ENCODE measurements at places on chromosomes 7 and 10. TPM values are rescaled to one million over a fixed set of nuclear protein-coding genes. Genes with fewer than 3 reads are reported as not detected.
A peak's percentile ranks its signal among the peaks of the same experiment; 100 is the strongest.

GRCh38 chr10:4883079-4883739, 57.2 kb downstream of the AKR1E2 start:
- H3K4me1 ChIP-seq = no peaks in the 10 kb centered on the region
- DNase-seq = no peak
- no peak overlapping the region for H3K27ac ChIP-seq
- no peak overlapping the region for H3K4me3 ChIP-seq
- H3K36me3 ChIP-seq = no peaks in the 10 kb centered on the region

GRCh38 chr7:75639886-75640190, 98.9 kb downstream of the HIP1 start:
- H3K27ac ChIP-seq = peak overlapping the region; percentile 81
- no peaks in the 10 kb centered on the region for H3K27me3 ChIP-seq
- H3K36me3 ChIP-seq = no peaks in the 10 kb centered on the region
- peaks cover 27% of the 10 kb centered on the region for H3K4me1 ChIP-seq
- peak overlapping the region; percentile 86 for H3K4me3 ChIP-seq

DNA sequence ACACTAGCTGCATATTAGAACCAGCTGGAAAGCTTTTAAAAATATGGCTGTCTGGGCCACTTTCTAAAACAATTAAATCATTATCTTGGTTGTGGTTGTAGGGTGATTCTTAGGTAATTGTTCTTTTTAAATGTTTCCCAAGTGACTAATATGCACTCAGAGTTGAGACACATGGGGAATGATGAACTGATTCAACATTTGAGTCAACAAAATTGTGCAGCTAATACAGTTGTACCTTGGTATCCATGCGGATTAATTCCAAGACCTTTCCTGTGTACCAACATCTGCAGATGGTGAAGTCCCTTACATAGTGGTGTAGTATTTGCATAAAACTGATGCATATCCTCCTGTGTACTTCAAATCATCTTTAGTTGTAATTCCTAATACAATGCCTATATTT, 242.2 kb downstream of the ATRNL1 start:
- H3K4me3 ChIP-seq = no peak overlapping the region
- no peak overlapping the region for H3K27ac ChIP-seq
- no peak for DNase-seq
- H3K36me3 ChIP-seq = no peaks in the 10 kb centered on the region
- no peaks in the 10 kb centered on the region for H3K4me1 ChIP-seq

GRCh38 chr7:43669286-43670081, 59.8 kb downstream of the COA1 start:
- no peak for DNase-seq
- H3K4me1 ChIP-seq = peaks cover 12% of the 10 kb centered on the region
- no peaks in the 10 kb centered on the region for H3K27me3 ChIP-seq
- no peak overlapping the region for H3K4me3 ChIP-seq
- no peaks in the 10 kb centered on the region for H3K36me3 ChIP-seq
- H3K27ac ChIP-seq = no peak overlapping the region

- no peaks in the 10 kb centered on the region for H3K27me3 ChIP-seq
- DNase-seq = no peak
- no peaks in the 10 kb centered on the region for H3K36me3 ChIP-seq
Measured at GRCh38 chr10:34814223-34814912, 728 bp downstream of the PARD3 start.

DNA sequence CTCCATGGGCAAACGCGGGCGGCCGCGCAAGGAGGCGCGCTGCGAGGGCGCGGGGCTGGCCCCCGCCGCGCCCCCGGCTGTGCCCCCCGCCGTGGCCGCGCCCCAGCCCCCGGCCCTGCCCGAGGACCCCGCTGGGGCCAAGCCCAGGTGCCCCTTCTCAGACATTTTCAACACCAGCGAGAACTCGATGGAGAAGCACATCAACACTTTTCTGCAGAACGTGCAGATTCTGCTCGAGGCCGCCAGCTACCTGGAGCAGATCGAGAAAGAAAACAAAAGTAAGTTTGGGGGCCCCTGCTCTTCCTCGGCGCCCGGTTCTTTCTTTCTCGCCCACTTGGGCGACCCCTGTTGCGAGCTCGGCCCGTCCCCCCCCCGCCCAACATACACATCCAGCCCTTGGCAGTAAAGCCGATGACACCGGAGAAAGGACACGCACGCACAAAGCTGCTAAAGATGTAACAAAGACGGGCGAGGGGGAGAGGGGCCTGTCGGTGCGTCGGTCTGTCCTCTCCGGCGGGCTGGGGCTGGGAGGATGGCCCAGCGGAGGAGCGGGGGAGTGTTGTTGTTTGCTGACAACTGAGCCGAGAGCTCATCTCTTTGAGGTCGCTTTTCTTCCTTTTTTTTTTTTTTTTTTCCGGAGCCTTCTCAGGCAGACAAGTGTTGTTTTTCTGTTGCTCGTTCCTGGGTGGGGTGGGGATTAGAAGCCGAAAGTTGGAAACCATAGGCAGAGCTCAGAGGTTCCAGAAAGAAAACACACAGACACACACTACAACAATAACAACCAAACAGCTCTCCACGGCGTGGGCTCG, 604 bp downstream of the MXI1 start:
- no peaks in the 10 kb centered on the region for H3K27me3 ChIP-seq
- peaks cover 13% of the 10 kb centered on the region for H3K4me1 ChIP-seq
- peak overlapping the region; percentile 97 for H3K27ac ChIP-seq
- peak; percentile 71 for DNase-seq
- H3K4me3 ChIP-seq = peak overlapping the region; percentile 74

- no peaks in the 10 kb centered on the region for H3K36me3 ChIP-seq
- no peak overlapping the region for H3K4me3 ChIP-seq
- no peak for DNase-seq
- peaks cover 17% of the 10 kb centered on the region for H3K4me1 ChIP-seq
- H3K27ac ChIP-seq = no peak overlapping the region
Measured at GRCh38 chr10:48463318-48464003, 141.4 kb downstream of the ARHGAP22 start.

GRCh38 chr10:103683851-103684250, 171.5 kb downstream of the SH3PXD2A start:
- DNase-seq = no peak
- no peaks in the 10 kb centered on the region for H3K36me3 ChIP-seq
- H3K27me3 ChIP-seq = no peaks in the 10 kb centered on the region
- H3K27ac ChIP-seq = no peak overlapping the region

GRCh38 chr10:11876324-11876723, 53.2 kb downstream of the PROSER2 start:
- no peaks in the 10 kb centered on the region for H3K27me3 ChIP-seq
- H3K36me3 ChIP-seq = no peaks in the 10 kb centered on the region
- no peak overlapping the region for H3K27ac ChIP-seq

GRCh38 chr10:19077276-19077675, 28.7 kb downstream of the MALRD1 start:
- no peak overlapping the region for H3K4me3 ChIP-seq
- no peaks in the 10 kb centered on the region for H3K4me1 ChIP-seq
- no peaks in the 10 kb centered on the region for H3K27me3 ChIP-seq

DNA sequence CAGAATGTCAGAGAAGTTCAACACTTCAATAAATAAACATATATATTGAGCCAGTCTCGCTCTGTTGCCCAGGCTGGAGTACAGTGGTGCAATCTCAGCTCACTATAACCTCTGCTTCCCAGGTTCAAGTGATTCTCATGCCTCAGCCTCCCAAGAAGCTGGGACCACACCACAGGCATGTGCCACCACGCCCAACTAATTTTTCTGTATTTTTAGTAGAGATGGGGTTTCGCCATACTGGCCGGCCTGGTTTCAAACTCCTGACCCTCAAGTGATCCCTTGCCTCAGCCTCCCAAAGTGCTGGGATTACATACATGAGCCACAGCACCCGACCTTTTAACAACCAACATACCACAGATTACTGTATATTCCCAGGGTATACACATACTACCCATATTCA, 134.2 kb downstream of the JMJD1C start:
- no peak overlapping the region for H3K4me3 ChIP-seq
- DNase-seq = no peak
- no peaks in the 10 kb centered on the region for H3K27me3 ChIP-seq
- no peaks in the 10 kb centered on the region for H3K36me3 ChIP-seq
- H3K27ac ChIP-seq = no peak overlapping the region

DNA sequence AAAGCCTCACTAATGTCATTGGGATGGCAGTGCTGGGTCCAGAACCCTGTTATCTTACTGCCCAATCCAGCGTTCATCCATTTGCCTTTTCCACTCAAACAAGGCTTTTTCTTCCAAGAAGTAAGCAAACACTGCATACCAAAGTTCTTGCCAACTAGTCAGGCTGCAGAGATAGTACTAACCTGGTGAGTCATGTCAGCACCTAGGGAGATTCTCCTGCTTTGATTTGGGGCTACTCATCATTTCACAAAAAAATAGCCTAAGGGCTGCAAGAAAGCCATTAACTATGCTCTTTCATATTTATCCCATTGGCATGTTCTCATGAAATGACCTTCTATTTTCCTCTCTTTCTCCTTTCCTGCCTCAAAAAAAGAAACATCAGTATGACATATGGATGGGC, 142.6 kb downstream of the TWIST1 start:
- no peaks in the 10 kb centered on the region for H3K4me1 ChIP-seq
- H3K27ac ChIP-seq = peak overlapping the region; percentile 64
- H3K4me3 ChIP-seq = no peak overlapping the region
- no peak for DNase-seq
- H3K36me3 ChIP-seq = no peaks in the 10 kb centered on the region
- no peaks in the 10 kb centered on the region for H3K27me3 ChIP-seq

DNA sequence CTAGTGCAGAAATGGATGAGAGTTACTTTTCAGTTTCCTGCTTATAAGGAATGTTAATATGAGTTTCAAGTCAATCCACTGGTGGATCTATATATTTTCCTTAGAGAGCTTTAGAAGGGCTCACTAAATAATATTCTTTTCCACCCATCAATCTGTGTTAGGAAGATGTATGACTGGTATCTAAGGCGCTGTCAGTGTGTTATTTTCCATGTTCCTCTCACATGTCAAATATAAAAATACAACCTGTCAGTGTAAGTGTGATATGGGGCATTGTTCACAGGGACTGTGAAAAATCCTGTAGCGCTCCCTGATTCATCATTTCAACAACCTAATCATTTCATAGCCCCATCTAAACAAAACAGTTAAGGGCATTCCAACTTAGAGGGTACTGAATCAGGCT, 203.1 kb downstream of the TMEM26 start:
- H3K4me1 ChIP-seq = no peaks in the 10 kb centered on the region
- no peak overlapping the region for H3K27ac ChIP-seq
- DNase-seq = no peak
- H3K4me3 ChIP-seq = no peak overlapping the region
- no peaks in the 10 kb centered on the region for H3K36me3 ChIP-seq

DNA sequence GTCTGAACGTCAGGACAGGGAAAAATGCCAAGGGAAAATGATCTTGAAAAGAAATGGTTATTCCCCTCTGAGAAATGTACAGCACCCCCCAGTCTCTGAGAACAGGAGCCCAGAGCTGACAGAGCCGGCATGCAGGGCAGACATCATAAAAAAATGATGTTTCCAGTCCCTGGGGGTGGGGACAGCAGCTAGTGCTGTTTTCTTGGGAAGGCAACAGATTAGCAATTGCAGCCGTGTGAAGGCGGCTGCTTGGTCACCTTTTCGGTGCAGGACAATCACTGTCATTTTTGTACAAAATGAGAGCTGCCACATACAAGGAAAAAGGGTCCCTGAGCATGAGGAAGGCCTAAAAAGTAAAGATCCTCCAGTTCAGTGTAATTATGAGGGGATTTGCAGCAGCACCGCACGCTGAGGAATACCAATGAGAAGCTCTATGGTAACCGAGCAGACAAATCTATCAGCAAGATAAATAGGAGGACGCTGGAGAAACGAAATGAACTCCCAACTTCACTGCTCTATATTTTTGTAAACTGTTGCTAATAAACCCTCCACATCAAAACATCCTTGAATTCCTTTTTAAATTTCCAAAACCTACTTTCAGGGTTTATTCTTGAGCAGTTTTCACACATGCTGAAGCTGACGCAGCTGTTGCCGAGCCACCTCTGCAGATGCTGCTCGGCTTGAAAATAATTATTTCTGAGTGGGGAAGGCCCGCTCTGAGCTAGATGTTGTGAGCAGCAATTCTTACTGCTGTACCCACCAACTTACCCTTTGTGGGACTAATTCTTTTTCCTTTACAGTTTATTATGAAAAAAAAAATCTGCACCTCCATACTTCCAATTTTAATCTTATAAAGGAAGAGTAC, 98.2 kb upstream of the NEBL start:
- H3K4me3 ChIP-seq = no peak overlapping the region
- H3K36me3 ChIP-seq = no peaks in the 10 kb centered on the region
- no peak overlapping the region for H3K27ac ChIP-seq
- H3K4me1 ChIP-seq = no peaks in the 10 kb centered on the region
- H3K27me3 ChIP-seq = no peaks in the 10 kb centered on the region

- DNase-seq = peak; percentile 50
- no peaks in the 10 kb centered on the region for H3K4me1 ChIP-seq
- no peaks in the 10 kb centered on the region for H3K27me3 ChIP-seq
Measured at GRCh38 chr7:2958416-2959102, 85.1 kb downstream of the CARD11 start.

DNA sequence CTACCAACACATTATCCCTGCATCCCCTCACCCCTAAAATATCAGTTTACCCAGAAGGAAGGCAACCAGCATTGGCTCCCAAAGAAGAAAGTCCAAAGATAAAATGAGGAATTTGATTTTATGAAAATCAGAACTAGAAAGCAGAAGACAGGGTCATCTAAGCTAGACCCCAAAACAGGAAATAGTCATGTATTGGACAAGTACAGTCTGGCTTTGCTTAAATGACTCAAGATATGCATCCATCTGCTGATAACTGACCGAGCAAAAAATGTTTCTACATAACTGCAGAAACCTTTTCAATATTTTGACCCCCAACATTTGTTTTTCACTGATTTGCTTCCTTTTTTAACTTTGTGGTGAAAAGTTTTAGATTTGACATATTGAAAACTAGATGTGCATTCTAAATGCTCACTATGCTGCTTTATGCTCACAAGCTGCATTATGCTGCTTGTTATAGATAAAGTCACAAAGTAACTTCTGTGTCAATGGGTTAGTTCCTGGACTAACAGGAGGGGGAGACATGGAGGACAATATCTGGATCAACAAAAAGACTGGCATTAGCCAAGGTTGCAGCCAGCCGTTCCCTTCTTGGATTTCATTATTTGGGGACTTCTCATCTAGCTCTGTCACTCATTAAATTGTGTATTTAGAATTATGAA, 227.0 kb downstream of the INHBA start:
- no peaks in the 10 kb centered on the region for H3K4me1 ChIP-seq
- no peak overlapping the region for H3K4me3 ChIP-seq
- H3K27ac ChIP-seq = no peak overlapping the region
- no peaks in the 10 kb centered on the region for H3K27me3 ChIP-seq
- H3K36me3 ChIP-seq = no peaks in the 10 kb centered on the region
- no peak for DNase-seq

DNA sequence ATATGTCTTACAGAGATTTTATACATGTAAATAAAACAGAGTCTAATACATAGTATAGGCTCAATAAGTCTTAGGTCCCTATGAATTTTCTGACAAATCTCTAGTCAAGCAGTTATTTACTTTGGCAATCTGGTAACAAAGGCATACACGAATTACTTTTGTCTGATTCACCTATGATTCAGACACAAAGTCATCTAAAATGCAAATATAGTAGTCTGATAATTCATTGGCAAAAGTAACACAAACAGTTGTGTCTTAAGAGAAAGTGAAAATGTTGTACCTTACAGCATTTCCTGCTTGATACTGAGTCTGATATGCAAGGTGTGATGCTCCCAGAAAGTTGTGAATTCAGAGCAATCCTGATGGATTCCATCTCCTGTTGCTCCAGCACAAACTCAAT, 209.4 kb upstream of the PRSS1 start:
- H3K4me1 ChIP-seq = no peaks in the 10 kb centered on the region
- no peak overlapping the region for H3K27ac ChIP-seq
- no peaks in the 10 kb centered on the region for H3K36me3 ChIP-seq
- no peak for DNase-seq

The TCAF1 gene
- 30.9 TPM for total RNA-seq

The OR2A42 gene
- total RNA-seq = not detected

The DDX50 gene
- total RNA-seq = 40.7 TPM

The CALML5 gene
- total RNA-seq = not detected

The GPR26 gene
- not detected for total RNA-seq
